Renal cortex interstitium (tissue), 15 donors: ENCODE measurements at places on chromosomes 11 and 22. TPM values are rescaled to one million over a fixed set of nuclear protein-coding genes. Genes with fewer than 3 reads are reported as not detected.

DNA sequence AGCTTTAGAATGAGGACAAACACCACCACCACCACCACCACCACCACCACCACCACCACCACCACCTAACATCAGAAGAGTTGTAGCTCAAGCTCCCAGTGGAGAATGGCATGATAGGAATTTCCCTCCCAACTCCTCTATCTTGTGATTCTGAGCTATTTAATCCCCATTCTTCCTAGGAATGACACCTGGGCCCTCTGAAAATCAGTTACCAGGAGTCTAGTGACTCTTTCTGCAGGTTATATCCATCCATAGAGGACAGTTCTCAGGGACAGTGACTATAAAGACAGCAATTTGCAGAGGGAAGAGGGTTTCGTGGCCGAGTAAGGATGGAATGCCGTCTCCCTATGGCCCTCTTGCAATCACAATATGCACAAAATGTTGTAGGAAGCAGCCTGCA lies 27.8 kb downstream of the MYH9 start:
- DNase-seq, result no peak

GRCh38 chr11:11306855-11307254 lies 46.2 kb downstream of the CSNK2A3 start:
- no peak for DNase-seq

GRCh38 chr11:105092256-105093239 lies 47.0 kb downstream of the CARD18 start:
- DNase-seq, result no peak

DNA sequence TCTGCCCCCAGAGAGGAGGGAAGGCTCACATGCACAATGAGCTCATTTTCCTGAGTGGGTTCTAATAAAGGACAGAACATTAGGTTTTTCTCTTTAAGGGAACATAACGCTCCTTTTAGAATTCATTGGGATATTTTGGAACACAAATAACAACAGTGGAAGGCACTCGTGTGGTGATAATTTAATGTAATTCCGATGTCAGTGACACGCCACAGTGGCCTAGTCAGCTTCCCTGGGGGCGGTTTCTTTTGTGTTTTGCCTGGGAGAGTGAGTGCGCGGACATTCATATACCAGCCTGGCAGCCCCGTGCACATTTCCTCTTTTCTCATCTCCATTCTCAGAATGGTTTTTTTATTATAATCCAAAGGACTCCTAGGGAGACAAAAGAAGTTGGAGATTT lies 41.1 kb downstream of the SEZ6L start:
- DNase-seq, result no peak

DNA sequence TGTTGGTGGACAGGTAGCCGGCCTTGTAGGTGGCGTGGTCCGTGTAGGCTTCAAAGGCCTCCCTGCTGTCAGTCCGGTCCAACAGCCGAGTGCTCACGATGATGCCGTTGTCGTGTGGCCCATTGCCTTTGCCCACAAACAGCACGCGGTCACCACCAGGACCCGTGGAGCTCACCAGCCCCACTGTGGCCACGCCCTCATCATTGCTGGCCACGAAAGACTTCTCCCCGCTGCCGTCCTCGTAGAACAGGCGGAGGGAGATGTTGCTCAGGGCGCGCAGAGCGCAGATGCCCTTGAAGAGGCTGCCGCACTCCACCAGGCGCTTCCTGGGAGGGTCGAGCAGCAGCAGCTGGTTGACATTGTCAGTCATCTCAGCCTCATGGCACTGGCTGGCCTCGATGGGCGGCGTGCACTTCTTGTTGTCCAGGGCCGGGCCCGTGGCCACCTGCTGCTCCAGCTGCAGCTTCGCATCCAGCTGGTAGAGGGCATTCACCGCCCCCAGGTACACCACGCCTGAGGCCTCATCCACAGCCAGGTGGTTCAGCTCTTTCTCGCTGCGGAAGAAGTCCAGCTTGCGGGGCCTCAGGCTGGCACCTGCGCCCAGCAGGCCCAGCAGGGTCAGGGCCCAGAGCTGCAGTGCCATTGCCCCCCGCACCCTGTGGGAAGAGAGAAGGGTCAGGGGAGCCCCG lies 17.4 kb downstream of the PLXNB2 start:
- DNase-seq, result no peak

Gene HPS5
- polyA plus RNA-seq, result 22.8 TPM

- DNase-seq, result no peak
These were observed 7.3 kb downstream of the CD6 start for GRCh38 chr11:60978546-60979380.

DNA sequence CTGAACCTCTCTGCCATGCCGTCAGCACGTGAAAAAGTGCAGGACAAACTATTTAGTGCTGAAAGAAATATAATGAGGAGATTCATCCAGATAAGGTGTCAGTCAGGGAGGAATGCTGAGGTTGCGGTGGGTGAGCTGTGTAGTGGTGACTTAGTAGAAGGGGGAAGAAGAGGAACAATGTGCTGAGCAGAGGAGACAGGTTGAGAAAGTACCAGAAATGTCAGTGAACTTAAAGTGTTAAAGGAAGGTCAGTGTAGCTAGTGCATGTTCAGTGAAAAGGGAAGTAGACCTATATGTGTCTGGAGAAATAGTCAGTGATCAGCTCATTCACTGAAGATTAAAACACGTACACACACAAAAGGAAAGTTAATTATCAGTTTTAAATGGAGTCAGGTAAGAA lies 237.6 kb upstream of the CCDC179 start:
- DNase-seq, result no peak

DNA sequence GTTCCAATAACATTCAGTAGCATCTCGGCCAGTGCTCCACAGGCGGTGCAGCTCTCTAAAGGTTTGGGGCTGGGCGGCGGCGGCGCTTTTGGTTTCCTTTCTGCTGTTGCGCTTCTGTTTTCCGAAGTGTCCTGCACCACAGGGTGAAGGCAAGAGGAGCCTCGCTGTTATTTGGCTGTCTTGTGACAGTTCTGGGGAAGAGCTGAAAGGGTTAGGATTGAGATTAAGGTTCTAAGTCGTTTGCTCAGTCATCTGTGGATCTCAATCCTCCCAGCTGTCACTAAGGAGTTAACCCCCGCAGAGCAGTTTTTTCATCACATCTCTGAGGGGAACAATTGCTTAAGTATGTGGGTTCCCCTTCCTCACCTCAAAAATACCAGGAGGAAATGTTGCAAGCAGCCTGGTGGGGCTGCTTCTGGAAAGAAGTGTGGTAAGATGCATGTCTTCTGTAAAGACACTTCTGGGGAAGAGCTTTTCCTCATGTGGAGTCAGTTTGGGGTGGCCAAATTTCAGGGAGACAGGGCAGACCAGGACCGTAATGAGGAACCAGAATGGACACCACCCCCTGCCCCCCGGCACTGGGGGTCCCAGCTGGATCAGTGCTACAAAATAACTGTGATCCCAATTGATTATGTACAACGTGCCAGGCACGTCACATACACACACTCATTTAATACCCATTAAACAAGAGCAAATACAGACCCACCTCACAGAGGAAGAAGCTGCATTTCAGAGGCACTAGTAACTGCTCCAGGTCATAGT lies 14.2 kb downstream of the TMEM121B start:
- no peak for DNase-seq

DNA sequence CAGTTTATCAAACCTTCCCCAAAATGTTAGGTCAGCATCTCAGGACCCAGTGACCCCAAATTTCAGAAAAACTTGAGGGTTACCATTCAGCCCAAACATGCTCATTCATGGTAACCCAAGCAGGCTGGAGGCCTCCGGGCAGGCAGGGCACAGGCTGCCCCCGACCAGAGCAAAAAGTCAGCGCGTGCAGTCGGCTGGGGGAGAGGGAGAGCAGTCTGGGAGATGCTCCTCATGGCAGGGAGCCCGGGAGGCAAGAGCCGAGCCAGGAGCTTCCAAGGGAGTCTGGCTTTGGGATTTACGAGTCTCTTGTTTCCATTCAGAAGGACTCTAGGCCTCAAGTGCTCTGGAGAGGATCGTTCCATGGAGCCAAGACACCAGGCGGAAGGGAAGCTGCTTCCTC lies 45.7 kb downstream of the RPUSD4 start:
- DNase-seq, result no peak

Gene MAJIN
- polyA plus RNA-seq, result 1.2 TPM

- DNase-seq, result no peak
These were observed 1.9 kb downstream of the HPS4 start for GRCh38 chr22:26481694-26482093.

Gene CASTOR1
- 13.2 TPM for polyA plus RNA-seq

DNA sequence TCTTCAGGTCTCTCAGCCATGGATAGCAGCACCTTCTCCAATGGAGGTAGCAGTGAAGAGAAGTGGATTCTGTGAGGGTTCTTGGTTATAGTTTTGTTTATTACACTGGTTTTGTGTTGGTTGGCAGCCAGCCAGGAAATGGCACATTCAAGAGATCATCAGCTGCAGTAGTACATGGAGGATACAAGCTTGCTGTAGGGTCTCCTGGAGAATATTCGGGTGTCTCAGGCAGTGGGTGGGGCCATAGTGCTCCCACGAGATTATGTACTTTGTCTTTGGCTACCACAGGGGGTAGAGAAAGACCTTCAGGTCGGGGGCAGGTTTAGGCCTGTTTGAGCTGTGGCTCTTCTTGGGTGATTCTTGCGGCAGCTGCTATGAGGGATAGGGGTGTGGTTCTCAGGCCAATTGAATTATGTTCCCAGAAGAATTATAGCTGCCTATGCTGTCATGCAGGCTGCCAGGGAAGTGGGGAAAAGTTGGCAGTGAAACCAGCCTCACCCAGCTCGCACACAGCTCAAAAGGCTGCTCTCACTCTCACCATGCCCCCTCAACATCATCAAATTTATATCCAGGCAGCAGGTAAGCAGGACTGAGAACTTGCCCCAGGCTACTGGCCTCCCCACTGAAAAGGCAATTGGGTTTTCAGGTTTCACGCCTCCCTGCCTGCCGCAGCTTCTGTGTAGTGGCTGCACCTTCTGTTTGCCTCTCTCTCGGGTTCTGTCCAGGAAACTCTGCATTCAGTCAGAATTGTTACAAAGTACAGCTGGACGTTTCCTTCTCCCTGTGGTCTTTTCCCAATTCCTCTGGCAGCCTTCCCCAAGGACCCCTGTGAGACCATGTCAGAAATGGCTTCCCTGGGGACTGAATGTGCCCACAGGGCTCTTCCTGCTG lies 435.5 kb downstream of the LUZP2 start:
- DNase-seq, result no peak

Gene GAS2L1
- polyA plus RNA-seq, result 9.1 TPM

DNA sequence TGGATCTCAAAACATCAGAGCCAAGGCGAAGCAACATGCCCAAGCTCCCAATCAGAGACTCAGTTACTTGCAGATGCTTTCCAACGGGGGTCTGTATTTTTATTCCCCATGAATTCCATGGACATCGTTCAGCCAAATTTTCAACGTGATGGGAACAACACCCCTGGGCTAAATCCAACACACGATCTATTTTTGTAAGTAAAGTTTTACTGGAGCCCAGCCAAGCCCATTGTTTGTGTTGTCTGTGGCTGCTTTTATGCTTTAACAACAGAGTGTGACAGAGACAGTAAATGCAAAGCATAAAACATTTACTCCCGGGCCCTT lies 33.7 kb downstream of the SLC5A1 start:
- DNase-seq, result no peak

DNA sequence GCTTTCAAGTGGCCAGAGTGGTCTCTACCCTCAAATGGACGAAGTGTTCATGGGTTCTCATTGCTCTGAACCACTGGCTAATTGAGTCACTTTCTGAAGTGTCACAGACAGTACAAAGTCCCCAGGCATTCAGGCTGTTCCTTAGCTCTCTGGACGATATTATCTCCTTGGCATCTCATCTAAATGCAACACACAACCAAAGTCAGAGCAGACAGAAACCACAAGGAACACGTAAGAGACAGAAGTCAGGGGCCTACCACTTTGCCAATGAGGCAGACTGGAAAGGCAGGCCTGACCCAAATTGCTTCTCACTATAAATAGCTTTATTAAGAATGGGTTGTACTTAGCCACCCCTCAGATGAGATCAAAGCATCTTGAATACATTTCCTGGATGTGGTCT lies 29.0 kb upstream of the LDLRAD3 start:
- DNase-seq, result no peak

DNA sequence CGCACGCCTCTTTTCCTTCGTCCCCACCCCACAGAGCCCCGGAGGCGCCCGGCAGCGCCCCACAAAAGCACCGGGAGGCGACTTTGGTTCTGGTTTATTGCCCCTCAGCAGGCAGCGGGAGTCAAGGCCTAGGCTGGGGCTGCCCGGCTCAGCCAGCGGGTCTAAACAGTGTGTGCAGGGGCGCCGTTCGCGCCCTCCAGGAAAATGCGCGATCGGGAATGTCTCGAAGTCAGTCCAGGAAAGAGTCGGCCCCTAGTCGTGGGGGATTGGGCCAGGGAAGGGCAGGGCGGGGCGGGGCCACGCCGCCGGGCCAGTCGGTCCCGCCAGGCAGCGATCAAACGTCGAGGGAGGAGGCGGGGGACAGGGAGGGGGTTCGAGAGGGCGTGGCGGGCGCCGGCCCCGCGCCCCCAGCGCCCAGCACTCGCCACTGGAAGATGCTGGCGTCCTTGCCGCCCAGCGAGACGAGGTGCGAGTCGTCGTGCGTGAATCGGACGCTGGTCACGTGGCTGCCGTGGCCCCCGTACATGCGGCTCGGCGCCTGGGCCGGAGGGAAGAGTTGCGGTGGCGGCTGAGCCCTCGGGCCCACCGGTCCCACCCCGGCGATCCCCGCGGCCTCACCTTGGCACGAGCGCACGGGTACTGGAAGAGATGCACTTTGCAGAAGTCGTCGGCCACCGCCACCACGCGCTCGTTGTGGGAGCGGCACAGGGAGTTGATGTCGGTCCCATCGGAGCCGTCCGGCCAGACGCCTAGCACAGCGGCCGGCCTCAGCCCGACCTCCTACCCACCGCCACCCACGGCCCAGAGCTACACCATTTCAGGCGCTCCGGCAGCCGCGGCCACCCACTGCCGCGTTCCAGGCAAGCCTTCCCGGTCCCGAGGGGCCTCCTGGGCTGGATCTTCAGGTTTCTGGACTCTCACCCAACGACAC lies 741 bp upstream of the MTA2 start:
- no peak for DNase-seq

DNA sequence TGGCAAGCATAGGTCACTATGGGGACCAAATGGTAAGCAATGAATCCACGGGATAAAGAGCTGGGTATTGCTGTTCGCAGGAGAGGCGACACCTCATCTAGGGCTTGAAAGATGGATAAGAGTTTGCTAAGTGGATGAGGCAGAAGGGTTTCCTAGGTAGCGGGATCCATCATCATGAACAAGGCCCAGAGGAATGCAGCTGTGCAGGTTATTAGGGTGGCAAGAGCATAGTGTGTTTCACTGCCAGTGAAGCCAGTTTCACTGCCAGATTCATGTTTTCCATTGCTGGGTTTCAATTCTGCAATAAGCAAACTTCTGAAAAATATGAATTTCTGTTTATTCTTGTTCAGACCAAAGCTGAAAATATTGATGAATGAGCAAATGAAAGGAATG lies 27.2 kb downstream of the WEE1 start:
- DNase-seq, result no peak

DNA sequence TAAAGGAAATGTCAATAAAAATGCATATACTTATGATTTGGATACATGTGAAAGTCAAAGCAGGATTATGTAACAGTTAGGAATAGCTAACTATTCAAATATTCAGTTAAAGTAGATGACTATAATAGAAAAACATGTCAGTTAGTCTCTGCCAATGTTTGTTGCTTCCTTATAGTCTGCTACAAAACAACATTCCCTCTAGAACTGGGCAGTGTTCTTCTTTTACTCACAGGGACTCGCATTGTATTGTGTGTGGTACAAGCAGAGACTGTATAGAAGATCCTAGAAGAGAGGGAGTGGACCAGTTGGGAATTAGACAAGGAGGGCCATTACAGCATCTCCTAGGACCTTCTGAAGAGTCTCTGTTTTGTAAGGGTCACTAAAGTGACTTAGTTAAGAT lies 10.6 kb downstream of the ACAT1 start:
- DNase-seq, result no peak

GRCh38 chr11:61157743-61158142 lies 3.5 kb downstream of the VPS37C start:
- DNase-seq, result no peak

- DNase-seq, result no peak
These were observed 1.5 kb downstream of the KRTAP5-5 start for GRCh38 chr11:1631066-1631568.
